ENCODE measurements at places on chromosomes 7 and 10. TPM values are rescaled to one million over a fixed set of nuclear protein-coding genes. Genes with fewer than 3 reads are reported as not detected.

Gene ACSL5
- total RNA-seq: 6.8 TPM

Gene OR13A1
- not detected for total RNA-seq

Gene AKR1C4
- not detected for total RNA-seq

Gene VAX1
- not detected for total RNA-seq

Gene HOXA9
- total RNA-seq: 0.67 TPM

Gene CFAP43
- 8.2 TPM for total RNA-seq

Gene RPEL1
- total RNA-seq: not detected
